Uterus (tissue), 4 donors: ENCODE measurements at places on chromosomes 6 and 20.

- peak; percentile 69 for DNase-seq
These were observed at the start of gene RSPO3 for GRCh38 chr6:127118298-127119101. Gene RSPO3 (plus strand): TSS chr6:127118671. CDS start chr6:127119193, 522 bp downstream.

GRCh38 chr6:55049866-55050265, 124.4 kb upstream of the HCRTR2 start:
- no peak for DNase-seq

GRCh38 chr20:58480551-58481336, 34.5 kb downstream of the APCDD1L start:
- no peak for DNase-seq

GRCh38 chr20:51800872-51801121, 1.5 kb downstream of the SALL4 start:
- no peak for DNase-seq

DNA sequence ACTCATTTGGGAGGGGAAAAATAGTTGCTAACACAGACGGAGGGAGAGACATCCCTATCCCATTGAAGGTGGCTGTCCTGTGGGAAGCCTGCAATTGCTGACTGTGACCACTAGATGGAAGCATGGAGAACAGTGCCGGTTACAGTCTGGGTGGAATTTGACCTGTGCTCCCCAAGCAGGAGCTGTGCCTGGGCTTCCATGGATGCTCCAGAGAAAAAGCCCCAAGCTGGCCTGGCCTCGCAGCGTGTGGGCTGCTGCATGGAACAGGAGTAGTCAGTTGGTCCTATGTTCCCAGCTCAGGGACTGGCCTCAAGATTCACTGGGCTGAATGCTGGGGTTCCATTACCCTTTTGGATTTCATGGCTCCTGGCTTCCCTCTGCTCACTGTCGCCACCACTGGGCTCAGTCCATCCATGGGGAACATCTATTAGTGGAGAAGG, 116.3 kb upstream of the CHD6 start:
- no peak for DNase-seq

DNA sequence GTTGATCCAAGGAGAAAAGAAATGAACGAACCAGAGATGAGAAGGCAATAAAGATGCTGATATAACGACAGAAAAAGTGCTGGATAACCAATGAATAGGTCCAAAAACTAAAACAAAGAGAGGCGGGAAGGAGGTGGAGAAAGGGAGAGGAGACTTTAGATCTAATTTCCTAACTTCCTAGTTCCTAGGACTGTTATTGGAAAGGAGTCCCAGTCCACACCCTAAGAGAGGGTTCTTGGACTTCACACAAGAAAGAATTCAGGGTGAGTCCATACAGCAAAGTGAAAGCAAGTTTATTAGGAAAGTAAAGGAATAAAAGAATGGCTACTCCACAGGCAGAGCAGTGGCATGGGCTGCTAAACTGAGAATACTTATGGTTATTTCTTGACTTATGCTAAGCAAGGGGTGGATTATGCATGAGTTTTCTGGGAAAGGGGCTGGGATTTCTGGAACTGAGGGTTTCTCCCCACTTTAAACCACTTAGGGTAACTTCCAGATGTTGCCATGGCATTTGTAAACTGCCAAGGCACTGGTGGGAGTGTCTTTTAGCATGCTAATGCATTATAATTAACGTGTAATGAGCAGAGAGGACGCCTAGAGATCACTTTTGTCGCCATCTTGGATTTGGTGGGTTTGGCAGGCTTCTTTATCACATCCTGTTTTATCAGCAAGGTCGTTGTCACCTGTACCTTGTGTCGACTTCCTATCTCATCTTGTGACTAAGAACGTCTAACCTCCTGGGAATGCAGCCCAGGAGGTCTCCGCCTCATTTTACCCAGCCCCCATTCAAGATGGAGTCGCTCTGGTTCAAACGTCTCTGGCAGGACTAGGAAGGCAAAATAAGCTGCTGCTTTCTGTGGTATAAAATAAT, 60.9 kb upstream of the RBM24 start:
- no peak for DNase-seq

DNA sequence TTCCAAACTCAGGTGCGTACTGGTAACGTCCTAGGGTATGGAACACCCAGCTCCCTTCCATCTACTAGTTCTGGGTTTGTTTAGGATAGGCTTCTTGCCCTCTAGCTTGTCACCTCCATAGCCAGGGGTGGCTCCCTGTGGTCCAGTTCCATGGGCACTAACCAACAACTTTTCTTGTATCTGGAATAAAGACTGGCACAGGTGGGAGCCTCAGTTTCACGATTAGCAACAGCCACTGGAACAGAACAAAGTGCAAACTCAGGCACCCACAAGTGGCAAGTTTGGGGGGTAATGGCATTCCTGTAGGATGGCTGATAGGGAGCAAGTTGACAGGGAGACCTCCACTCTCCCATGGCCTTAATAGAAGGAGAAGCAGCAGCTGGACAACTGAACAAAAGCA, 5.6 kb upstream of the APMAP start:
- no peak for DNase-seq

GRCh38 chr20:43448748-43449535, 8.8 kb upstream of the SRSF6 start:
- DNase-seq: peak; percentile 21

DNA sequence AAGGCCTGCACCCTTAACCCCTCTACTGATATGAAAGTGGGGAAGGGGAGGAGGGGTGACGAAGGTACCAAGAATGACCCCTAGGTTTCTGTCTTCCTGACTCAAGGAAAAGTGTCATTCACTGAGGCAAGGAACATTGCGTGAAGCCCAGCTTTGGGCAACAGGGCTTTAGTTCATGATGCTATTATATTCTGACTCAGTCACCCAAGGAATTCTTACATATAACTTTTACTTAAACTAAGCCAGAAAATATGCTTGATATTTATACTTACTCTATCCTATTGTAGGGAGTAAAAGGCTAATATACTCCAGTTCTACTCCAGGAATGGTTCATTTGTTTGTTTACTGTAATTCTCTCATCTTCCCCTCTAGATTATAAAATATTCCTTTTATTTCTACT, 60.5 kb downstream of the DOP1A start:
- no peak for DNase-seq

- no peak for DNase-seq
These were observed 7.2 kb downstream of the NHSL1 start for GRCh38 chr6:138492113-138492512.

GRCh38 chr20:32588040-32588439, 2.9 kb upstream of the NOL4L start:
- DNase-seq: no peak

DNA sequence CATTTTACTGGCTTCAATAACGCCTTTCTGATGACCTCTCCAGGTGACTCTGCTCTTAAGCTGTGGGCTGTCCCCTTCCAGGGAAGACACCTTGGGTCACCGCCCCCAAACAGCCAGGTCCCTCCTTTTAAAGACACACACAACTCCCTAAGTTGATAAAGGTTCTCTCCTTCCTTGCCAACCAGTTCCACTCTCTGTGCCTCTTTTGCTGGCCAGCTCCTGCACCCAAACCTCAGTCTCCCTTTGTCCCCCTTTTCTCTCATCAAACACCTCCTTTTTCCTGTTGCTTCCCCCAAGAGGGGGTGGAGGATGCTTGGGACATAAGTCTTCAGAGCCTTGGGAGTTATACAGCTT, 1.0 kb downstream of the NCOA6 start:
- DNase-seq: peak; percentile 40

DNA sequence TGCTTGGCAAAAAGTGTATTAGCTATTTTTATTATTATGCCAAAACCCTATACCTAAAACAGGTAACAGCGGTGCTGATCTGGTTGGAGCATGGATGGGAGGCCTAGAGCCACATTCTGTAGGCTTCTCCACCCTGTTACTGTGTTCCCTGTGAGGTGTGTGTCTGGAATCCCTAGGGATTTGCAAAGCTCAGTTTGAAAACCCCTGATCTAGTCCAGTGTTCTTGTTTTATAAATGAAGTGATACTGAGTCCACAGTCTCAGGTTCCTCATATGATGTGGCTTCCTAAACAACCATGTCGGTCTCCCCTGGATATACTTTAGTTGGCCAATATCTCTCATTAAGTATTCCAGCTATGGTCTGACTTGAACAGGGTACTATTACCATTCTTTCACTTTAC, 16.3 kb downstream of the ACSS2 start:
- DNase-seq: no peak

DNA sequence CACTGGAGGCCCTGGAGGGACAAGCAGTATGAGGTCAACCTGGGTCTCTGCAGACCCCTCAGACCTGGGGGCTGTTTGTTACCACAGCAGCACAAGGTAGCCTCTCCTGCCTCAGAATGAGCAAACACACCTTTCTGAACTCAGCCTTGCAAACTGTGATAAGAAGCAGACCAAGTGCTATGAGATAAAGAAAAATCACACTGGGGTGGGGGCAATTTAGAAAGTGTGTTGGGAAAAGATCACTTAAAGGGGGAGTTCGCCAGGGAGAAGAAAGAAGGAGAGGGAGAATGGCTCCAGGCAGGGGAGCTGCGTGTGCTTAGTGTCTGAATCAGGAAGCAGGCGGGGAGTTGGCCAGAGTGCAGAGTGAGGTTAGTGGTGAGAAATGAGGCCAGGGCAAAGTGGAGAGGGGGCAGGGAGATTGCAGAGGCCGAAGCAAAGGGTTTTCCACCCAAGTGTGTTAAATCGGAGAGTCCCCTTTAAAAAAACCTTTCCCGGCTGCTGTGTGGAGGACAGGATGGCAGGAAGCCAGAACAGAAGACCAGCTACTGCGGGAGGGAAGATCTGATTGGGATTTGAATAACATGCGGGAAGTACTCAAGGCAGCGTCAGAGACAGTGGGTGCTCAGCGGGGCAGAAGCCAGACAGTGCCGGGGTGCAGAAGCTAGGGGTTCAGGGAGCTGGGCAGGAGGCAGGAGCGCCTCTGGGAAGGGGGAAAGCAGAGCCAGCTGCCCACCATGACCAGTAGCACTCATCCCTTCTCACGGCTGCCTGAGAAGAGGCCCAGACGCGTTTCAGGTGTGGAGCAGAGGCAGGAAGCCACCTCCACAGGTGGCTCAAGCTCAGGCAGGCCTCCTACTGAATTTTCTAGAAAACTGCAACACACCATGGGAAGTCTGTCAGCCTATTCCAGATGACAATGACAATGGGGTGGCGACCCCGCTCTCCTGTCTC, 9.0 kb downstream of the ADA start:
- DNase-seq: peak; percentile 62

- DNase-seq: peak; percentile 93
These were observed 13.8 kb upstream of the TLDC2 start for GRCh38 chr20:36861875-36862801.

DNA sequence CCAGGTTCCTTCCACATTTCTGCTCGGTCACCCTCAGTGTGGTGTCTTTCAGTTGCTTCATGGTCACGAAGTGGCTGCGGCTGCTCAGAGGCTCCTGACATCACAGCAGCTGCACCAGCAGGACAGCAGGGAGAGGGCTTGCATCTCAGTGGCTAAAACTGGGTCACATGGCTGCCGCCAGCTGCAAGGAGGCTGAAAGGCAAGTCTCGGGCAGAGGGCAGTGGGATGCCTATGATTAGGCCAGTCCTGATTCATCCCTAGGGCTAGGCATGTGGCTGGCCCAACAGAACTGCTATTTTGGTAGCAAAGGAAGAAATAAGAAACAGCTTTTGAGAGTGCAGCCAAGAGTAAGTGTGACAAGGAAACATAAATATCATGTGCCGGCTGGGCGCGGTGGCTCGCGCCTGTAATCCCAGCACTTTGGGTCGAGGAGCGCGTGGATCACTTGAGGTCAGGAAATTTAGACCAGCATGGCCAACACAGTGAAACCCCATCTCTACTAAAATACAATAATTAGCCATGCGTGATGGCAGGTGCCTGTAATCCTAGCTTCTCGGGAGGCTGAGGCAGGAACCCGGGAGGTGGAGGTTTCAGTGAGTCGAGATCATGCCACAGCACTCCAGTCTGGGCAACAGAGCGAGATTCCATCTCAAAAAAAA, 46.6 kb downstream of the RBM38 start:
- no peak for DNase-seq

DNA sequence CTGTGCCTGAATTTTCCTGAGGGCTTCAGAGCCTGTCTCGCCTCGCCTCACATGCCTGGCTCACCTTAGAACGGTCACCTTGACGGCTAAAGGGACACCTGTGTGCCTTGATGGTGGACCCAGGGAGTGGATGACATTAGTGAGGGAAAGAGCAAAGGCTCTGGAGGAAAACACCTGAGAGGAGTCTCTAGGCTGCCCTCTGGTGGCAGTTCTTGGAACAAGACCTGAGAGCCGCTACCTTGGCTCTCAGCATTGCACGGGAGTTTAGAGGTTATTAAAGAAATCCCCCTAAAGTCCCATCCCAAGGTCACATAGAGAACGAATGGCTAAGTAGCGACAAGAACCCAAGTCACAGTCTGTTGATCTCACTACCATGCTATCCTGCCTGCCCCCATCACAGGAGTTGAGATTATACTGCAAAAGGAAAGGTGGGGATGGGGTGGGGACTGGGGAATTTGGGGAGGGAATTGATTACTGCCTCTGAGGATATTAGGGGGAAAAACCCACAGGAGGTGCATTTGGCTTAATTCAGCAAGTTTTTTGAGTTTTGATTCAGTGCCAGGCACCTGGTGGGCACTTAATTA, 7.9 kb upstream of the CDSN start:
- DNase-seq: peak; percentile 67

DNA sequence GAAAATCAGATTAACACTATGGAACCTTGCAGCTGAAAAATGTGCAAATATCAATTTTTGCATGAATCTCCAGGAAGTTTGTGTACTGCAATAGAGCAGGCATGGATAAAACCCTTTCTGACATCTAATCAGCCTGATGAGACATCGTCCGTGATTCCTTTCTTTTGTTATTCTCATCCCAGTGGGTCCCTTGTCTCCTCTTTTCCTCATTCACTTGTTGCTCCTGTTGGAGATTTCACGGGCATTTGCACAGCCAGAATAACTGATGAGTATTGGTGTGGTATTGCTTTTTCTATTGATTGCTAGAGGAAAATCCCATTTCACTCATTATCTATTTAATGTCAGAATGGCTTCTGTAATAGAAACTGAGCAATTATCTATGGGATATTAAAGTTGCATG, 39.9 kb downstream of the SCGN start:
- no peak for DNase-seq

- DNase-seq: no peak
These were observed 167.2 kb downstream of the ARID1B start for GRCh38 chr6:156944412-156944811.

- DNase-seq: no peak
These were observed 26.2 kb upstream of the SRF start for GRCh38 chr6:43144879-43145278.

GRCh38 chr6:24245275-24245674, 112.6 kb downstream of the DCDC2 start:
- DNase-seq: no peak

GRCh38 chr6:75611702-75612375, 10.2 kb downstream of the SENP6 start:
- no peak for DNase-seq

GRCh38 chr6:49339096-49339495, 124.0 kb downstream of the MMUT start:
- no peak for DNase-seq

DNA sequence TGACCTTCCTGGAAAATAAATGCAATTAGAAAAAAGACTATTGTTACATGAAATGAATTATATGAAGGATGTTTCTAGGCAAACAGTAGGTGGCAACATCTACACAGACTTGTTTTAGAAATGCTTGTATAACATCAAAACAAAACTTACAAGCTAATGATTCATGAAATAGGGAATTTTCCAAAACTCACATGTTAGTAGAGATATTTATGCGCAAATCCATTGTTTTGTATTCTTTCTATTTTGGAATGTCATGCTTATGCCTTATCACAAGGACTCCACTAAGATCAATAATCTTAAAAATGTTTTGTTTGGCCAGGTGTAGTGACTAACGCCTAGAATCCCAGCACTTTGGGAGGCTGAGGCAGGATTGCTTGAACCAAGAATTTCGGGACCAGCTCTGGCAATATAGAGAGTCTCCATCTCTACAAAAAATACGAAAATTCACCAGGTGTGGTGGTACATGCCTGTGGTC, 32.3 kb upstream of the LGSN start:
- DNase-seq: no peak
